Activated naive CD4-positive, alpha-beta T cell treated with anti-CD3 and anti-CD28 coated beads for 36 hours (primary cell): ENCODE measurements at places on chromosomes 5 and 9. TPM values are rescaled to one million over a fixed set of nuclear protein-coding genes. Genes with fewer than 3 reads are reported as not detected.

GRCh38 chr5:74418709-74419108, 221.8 kb downstream of the ENC1 start:
- DNase-seq, result no peak

DNA sequence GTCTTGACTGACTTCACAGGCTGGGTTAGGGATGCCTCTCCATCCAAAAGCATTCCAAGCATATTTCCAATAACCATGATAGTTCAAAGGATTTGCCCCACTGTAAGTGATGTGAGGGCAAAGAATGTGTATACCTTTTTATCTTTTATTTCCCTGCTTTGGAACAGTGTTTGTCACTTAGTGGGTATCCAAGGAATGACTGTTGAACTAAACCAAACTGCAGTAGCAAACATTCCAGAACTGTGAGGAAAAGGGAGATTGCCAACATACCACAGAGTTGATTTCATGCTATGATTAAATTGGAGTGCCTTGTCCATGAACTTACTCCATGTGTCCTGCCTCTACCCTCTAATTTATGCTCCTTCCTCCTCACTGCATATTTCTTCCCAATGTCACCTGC, 400.0 kb downstream of the KIAA0825 start:
- DNase-seq, result no peak

DNA sequence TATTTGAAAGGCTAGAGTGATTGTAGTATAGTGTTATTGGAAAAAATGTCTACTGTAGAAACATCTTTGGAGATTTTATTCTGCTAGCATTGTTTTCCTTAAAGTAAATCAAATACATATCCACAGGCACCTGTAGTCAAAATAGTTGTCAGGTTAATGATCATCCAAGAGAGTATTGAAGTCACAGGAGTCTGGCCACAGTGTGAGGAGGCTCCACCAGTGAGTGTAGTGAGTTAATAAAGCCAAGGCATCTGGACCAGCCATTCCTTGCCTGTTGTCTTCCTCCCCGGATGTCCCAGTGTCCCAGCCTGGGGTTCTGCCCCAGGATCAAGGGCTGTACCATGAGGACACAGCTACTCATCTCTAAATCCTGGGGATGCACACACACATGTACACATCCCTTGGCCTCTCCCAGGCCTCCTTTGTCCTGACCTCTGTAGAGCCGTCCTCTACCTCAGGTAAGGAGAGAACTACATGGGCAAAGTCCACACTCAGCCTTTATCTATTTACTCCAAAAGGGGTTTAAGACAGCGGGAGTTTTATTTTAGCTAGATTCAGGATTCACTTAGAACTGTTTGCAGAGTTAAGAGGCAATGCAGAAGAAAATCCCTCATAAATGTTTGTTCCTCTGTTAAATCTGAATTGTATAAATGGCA, 3.7 kb downstream of the PIK3R1 start:
- no peak for DNase-seq

DNA sequence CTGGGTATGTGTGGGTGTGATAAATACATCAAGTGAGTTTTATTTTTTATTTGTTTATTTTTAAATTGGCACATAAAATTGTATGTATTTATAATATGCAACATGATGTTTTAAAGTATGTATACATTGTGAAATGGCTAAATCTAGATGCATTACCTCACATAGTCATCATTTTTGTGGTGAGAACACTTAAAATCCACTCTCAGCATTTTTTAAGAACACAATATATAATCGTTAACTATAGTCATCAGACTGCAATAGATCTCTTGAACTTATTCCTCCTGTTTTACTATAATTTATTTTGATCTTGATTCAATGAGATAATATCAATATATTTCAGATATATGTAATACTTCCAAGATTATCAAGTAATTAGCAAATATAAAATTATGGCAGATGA, 93.9 kb upstream of the ALDH1A1 start:
- DNase-seq, result no peak

- peak; percentile 61 for DNase-seq
These were observed 18.0 kb downstream of the MAP3K1 start for GRCh38 chr5:56833325-56833724.

DNA sequence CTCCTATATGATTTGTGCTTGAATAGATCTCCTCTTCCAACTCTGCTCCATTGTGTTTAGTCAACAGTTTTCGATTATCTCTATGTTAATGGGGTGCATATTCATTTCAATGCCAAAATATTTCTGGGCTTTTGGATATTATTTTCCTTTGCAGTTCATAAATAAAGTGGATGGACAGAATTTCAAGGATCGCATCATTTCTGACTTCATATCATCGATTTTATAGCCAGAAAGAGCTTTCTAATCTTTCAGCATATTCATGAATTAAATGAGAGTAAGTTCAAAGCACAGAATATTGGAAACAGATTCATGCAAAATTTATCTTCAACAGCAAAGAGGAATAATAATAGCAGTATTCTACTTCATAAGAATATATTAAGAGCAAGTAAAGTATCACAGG, 60.0 kb upstream of the MINAR2 start:
- no peak for DNase-seq

GRCh38 chr9:32344551-32345182, 39.8 kb upstream of the ACO1 start:
- DNase-seq, result no peak

DNA sequence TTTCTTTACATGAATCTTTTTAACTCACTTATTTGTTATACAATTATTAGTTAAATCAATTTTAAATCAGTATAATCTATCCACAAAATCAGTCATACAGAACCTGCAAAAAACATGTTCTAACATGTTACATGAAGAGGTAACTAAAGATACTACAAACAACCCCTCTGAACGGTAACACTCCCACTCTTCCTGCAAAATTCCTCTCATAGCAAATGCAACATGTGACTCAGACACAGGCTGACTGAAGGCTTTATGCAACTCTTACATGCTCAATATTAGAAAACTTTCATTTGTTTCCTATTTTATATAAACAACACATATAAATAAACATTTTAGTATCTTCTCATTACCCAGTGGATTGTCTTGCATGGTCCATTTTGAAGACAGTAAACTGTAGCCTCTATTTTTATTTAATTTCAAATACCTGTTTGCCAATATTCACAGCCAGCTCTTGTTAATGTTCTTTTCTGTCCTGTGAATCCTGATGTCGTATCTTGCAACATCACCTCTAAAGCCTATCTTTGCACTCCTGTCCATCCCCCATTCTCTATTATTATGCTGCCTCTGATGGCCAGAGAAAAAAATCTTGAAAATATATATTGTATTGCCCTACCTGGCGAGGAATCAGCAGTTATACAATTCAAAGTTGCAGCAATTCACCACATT, 100.5 kb upstream of the CCDC152 start:
- DNase-seq, result no peak

GRCh38 chr5:130278136-130278535, 373.9 kb downstream of the CHSY3 start:
- DNase-seq, result no peak

DNA sequence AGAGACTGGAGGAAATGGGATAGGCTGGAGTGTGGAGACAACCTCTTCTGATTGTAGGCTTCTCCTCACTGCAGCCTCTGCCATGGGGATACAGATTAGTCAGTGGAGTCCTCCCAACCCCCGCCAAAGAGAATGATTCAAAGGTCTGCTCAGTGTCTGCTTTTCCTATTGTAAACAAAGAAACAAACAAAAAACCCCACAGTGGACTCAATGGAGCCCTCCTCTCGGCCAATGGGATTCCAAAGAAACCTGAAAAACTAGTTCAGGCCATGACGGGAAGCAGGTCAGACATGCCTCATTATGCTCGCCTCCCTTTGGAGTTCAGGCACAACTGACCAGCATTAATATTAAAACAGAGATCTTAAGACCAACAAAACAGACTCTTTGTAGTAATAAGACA, 85.8 kb downstream of the SEC61B start:
- DNase-seq, result no peak

GRCh38 chr5:148825716-148826052, 727 bp upstream of the ADRB2 start:
- DNase-seq, result no peak

DNA sequence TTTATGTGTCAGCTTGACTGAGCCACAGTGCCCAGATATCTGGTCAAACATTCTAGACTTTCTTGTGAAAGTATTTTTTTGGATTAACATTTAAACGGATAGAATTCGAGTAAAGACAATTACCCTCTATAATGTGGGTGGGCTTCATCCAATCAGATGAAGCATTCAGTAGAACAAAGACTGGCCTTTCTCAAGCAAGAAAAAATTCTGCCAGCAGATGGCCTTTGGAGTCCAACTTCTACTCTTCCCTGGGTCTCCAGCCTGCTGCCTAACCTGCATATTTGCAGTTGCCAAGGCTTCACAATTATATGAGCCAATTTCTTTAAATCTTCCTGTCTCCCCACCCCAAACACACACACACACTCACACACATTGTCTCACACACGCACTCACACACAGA, 86.4 kb downstream of the MED10 start:
- DNase-seq, result peak; percentile 19

GRCh38 chr5:32168460-32169033, 5.6 kb downstream of the GOLPH3 start:
- DNase-seq, result no peak

DNA sequence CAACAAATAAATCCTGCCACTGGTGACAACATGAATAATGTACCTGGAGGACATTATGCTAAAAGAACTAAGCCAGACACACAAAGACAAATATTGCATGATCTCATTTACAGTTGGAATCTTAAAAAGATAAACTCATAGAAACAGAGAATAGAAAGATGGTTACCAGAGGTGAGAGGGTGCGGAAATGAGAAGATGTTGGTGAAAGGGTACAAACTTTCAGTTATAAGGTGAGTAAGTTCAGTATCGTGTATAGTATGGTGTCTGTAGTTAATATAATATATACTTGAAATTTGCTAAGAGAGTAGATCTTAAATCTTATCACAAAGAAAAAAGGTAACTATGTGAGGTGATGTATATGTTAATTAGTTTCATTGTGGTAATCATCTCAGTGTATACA, 63.3 kb downstream of the PRRC1 start:
- no peak for DNase-seq

- no peak for DNase-seq
These were observed 249.6 kb downstream of the NSG2 start for GRCh38 chr5:174294891-174295620.

- DNase-seq, result peak; percentile 59
These were observed 14.7 kb upstream of the NINJ1 start for GRCh38 chr9:93148721-93149120.

GRCh38 chr9:98944057-98944733, 488 bp downstream of the COL15A1 start:
- DNase-seq, result peak; percentile 8

GRCh38 chr5:82259172-82259800, 18.9 kb downstream of the RPS23 start:
- no peak for DNase-seq

GRCh38 chr5:132183723-132184122, 43.9 kb downstream of the P4HA2 start:
- no peak for DNase-seq

DNA sequence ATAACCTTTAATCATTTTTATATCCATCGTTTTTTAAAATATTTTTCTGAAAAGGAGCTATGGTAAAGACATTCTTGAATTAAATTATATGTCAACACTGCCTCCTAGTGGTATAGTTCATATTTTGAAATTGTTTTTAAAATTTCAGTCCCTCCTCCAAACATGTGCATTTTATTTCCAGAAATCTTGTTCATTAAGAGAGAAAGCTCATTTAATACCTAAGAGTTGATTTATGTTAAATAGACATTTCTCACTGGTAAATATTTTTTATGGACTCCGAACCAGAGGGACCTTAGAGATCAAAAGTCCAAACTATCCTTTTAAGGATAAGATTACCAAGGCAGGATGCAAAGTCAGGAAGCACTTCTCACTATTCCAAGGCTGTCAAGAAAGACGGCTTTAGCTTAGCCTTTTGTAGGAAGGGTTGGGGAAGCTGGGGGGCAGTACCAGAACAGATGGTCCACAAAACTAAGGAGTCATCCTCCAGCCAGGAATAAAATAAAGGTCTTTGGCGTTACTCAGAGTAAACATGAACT, 21.6 kb downstream of the BHMT start:
- no peak for DNase-seq

DNA sequence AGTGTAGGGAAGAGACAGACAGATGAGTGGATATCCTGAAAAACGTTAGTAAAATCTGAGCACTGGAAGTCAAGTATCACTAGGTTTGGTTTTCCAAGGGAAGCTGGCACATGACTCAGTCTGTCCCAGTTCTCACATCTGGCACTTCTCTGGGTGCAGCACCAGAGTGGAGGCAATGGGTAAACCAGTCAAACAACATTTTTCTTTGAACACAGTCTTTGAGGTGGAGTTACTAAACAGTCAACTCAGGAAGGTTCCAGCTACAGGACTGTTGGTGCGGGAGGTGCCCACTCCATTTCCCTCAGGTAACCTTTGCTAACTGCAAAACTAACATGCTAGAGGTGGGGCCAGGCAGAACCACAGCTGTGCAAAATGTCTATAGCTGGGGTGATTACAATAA, 301.4 kb upstream of the RFX3 start:
- DNase-seq, result no peak

DNA sequence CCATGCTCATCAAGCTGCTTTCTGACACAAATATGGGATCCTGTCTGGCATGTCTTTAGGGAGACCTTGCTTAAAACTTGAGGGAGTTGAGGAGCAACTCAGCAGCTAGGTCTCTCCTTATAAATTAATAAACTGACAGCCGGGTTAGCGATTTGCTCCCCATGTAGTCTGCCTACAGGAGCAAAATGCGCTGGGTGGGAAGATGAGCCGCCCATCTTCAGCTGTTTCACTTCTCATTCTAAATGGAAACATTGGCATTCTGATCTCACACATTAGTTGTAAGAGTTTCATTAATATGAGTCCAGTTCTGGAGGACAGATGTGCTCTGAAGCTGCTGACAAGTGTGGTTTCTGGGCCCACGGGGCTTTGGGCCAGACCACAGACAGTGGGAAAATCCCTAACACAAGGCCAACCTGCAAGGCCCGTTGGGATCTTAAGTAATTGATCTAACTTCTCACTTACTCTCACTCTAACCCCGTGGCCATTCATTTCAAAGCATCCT, 197.0 kb downstream of the MCTP1 start:
- no peak for DNase-seq

Gene NXNL2
- total RNA-seq, result not detected

Gene PTGS1
- not detected for total RNA-seq

Gene NR5A1
- not detected for total RNA-seq

Gene CDH12
- total RNA-seq, result not detected

Gene WDR41
- 23.0 TPM for total RNA-seq

Gene KLF4
- total RNA-seq, result 3.4 TPM

Gene PCDHGA10
- not detected for total RNA-seq

Gene AMBP
- total RNA-seq, result not detected

Gene FOXI1
- not detected for total RNA-seq

Gene NSG2
- not detected for total RNA-seq

Gene SPEF2
- total RNA-seq, result 6.5 TPM
